Stimulated activated CD8-positive, alpha-beta memory T cell treated with anti-CD3 and anti-CD28 coated beads, Interleukin-7, amount 100 ng/mL, for 1 hour (primary cell): ENCODE measurements at places on chromosomes 3 and 15.

DNA sequence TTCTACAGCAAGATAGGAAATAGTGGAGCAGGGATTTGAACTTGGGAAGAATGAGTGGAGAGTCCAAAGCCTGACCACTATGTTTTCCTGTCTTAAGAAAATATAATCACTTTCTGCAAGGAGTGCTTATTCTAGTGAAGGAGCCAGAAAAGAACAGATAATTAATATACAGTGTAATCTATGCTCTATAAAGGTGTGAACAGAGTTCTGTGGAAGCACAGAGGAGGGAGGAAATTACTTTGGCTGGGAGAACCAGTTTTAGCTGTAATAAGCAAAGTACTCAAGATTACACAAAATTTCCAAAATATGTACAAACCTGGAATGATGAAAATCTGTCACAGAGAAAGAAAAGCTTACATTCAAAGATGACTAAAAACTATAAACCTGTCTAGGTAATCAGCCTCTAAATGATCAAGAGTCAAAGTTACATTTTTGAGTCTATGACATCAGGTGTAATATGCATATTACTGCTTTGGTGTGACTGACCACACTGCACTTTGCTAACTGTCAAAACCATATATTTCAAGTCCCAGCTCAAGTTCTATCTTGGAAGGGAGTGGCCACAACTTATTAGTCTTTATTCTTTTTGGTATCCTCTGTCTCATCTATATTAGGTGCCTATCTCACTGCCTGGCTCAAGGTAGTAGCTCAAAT is 40.7 kb upstream of the MB21D2 start:
- no peak for DNase-seq

- DNase-seq: no peak
Observed at GRCh38 chr15:92747047-92747446, 91.5 kb upstream of the FAM174B start.

GRCh38 chr15:78242128-78242527 is 7.8 kb upstream of the ACSBG1 start:
- DNase-seq: no peak

GRCh38 chr15:88470625-88471372 is 3.3 kb downstream of the MRPS11 start:
- DNase-seq: no peak

- no peak for DNase-seq
Observed at GRCh38 chr3:39255503-39256325, 24.1 kb downstream of the CX3CR1 start.

DNA sequence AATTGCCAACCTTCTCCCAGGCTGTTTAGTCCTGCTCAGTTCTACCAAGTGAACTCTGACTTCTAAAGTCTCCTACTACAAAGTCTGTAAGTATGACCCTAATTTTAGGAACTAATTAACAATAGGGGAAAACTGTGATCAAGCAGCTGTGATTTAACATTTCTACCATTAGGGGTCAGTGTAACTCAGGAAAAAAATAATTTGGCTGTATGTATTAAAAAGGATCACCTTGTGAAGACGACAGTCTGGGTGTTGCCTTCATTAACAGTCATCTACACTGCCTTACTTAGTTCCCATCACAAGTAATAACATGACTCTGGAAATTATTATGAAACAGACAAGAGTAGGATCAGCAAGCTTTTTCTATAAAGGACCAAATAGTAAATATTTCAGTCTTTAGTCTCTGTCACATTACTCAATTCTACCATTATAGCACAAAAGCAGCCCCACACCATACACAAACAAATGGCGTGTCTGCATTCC is 4.2 kb upstream of the NPHP3 start:
- DNase-seq: no peak

GRCh38 chr3:7469866-7470265 is 609.0 kb downstream of the GRM7 start:
- no peak for DNase-seq

DNA sequence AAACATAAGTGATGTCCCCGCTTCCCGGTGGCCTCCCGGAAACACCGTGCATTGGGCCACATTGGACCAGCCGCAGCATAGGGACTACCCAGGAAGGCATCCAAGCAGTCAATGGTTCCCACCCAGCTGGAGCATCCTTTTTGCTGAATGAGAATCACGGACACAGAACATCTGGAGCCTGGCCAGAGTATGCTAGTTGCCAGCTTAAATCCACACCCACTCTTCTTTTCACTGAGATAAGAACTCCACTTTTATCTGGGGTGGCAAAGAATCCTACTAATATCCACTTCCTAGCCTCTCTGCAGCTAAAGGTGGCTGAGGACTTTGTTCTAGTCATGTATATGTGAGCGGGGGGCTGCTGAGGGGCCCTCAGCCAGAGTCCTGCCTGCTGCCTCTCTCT is 95.2 kb upstream of the PLXNA1 start:
- DNase-seq: no peak

DNA sequence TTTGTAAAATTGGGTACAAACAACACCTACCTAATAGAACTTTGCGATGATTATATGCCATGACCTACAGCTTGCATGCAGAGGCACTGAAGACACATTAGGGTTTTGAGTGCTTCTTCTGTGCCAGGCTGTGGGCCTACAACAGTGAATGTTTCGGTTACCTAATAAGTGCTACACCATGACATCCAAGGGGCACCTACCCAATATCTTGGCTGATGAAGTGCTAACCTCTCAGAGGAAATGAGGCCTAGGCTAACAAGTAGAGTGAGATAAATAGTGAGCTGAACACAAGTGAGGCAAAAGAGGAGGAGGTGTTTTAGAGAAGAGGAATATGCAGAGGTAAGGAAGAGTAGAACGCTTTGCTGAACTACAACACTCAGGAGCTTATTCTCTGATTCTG is 12.2 kb upstream of the RASGRP1 start:
- no peak for DNase-seq

DNA sequence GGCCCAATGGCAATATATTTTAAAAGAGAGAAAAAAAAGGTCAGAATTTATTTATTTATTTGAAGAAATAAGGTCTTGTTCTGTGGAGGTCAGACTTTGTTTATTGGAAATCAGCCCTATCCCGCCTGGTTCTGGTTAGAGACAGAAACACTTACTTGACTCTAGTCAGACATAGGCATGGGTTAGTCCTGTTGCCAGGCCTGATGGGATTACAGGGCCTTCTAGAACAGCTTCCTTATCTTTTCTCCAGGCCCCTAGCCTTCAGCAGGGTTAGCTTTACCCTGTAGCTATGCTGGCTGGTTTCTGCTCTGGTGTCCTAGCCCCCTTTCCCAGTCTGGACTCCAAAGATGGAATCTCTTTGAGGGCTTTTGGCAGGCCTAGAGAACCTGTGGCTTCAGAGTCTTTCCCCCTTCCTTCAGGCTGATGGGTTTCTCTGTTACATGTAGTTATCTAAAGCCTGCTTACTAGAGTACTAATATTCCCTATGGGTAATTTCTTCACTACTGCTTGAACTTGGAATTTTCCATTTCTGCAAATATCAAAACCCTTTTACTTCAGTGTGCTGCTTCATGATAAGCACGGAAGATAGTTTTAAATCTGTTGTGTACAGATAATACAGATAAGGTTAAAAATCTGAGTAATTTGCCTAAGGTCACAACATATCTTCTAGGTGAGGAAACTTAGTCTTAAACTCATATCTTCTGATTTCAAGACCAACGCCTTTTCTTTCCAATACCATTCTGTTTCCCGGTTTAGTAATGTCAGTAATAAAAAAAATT is 10.6 kb downstream of the IREB2 start:
- no peak for DNase-seq

DNA sequence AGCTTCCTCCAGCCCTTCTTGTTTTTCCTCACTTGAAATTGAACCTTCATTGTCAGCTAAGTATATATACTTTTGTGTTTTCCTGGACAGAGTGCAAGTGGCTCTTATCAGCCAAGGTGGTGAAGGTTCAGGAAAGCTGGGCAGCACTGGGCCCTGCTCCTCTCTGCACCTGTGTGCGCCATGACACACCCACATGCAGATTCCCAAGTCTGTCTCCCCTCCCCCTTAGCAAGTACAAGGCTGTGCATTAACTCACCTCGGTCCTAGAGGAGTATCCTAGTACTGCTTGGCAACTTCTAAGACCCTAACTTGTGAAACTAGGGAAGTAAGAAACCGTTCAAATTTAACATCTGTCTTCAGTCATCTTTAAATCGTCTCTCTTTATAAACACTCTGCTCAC is 85.8 kb downstream of the SLC49A4 start:
- DNase-seq: no peak
